ENCODE measurements at places on chromosomes 5 and 9.

- DNase-seq, result no peak
Observed at GRCh38 chr5:74295676-74296075, 344.9 kb downstream of the ENC1 start.

DNA sequence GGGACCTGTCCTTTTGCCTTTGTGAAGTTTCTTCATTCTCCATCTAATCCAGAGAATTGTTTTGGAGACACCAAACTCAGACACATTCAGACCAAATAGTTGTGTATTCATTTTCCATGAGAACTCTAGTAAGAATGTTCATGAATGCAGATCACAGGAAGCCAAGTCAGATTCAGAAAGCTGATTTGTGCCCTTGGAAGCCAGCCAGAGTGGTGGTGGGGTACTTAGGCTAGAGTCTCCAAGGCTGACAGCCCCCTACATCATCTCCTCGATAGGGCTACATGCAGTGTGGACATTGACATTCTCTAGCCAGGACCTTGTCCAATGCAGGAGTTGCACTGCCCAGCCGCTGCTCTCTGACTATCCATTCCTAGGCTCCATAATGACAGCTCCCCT, 137.6 kb downstream of the UGCG start:
- DNase-seq, result no peak

DNA sequence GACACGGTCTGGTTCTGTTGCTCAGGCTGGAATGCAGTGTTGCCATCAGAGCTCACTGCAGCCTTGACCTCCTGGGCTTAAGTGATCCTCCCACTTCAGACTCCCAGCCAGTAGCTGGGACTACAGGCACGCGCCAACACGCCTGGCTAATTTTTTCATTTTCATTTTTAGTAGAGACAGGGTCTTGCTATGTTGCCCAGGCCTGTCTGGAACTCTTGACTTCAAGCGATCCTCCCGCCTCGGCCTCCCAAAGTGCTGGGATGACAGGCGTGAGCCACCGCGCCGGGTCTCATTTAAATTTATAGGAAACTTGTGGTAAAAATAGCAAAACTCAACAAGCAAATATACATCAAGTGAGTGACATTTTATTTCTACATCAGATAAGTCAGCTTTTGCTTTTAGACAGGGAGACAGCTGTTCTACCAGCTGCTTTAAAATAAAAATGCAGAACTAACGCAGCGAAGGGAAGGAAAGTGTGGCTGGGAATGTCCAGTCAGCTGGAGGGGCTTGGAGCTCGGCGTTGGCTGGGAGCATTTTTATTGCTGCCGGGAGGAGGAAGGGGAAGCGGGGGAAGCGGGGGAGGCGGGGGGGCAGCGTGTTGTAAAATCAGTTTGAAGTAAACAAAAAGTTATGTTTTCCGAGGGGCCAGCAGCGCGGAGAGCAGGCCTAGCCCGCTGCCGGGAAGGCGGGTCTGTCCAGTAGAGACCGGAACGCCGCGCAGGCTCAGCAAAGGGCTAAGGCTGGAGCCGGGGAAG, 707 bp upstream of the ZFYVE16 start:
- DNase-seq, result peak; percentile 75

DNA sequence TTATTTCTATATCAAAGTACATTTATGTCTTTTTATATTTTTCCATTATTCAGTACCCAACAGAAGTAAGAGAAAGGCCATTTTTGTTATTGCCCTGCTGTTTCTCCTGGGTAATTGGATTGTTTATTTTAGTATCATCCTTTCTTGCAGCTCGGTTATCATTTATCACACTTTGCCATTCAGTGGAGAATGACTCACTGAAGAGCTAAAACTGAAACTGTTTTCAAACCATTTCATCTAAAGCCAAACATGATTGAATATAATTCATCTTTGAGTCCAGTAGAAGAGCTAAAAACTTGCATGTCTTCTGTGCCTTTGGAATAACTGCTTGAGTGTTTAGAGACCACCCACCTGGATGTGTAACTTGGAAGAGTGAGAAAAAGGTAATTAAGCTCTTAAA, 139.5 kb upstream of the PRDM9 start:
- no peak for DNase-seq

DNA sequence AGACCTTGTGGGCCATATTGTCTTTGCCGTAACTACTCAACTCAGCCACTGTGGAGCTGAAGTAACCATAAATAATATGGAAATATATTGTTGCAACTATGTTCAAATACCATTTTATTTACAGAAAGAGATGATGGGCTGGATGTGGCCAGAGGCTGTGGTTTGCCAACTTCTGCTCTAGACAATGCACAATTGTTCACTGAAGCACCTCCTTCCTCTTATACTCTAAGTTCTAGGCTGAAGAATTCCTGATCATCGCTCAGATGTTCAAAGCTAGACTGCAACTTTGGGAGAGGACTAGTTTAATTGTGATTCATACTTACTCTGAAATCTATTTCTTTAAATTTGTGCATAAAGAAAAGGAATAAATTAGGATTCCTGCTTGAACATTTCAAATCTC, 245.0 kb downstream of the TAF11L14 start:
- no peak for DNase-seq

DNA sequence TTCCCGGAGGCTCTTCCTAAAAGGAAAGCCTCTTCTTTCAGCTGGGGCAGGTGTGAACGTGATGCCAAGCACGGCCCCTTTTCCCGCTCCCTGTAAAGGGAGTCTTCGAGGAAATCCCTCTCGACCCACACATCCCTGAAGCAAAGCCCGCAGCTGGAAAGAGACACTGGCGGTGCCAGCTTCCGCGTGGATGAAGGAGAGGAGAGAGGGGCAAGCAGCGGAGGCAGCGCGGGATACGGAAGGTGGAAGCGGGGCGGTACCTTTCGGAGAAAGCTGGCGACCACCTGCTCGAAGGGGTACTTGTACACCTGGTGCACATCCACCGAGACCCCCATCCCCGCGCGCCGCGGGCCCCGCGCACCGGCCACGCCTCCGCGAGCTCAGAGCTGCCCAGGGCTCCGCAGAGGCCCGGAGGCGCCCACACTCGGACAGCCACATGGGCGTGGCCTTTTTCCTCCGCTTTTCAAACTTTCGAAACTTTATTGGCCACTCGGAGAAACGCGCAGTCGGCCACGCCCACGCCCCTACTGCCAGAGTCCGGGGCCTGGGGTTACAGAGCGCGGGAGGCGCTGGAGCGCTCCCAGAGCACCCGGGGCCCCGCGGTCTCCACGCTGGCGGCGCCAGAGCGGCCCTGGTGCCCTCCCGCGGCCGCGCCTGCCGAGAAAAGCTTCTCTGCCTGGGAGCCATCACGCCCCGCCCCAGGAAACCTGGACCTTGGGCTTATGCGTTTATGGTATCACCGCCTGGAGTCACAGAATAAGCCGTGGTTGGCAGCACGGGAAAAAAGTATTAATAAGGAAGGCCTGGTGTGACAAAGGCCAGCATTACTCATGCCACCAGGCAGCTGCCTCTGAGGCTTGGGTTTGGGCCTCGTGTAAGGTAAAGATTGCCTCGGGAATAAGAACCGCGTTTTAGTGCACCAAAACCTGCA, at the start of gene PRELID2:
Gene PRELID2 (minus strand): TSS at position 426 of the 931 bp plus-strand sequence. CDS start 91 bp downstream, at position 335.
- DNase-seq, result peak; percentile 92

DNA sequence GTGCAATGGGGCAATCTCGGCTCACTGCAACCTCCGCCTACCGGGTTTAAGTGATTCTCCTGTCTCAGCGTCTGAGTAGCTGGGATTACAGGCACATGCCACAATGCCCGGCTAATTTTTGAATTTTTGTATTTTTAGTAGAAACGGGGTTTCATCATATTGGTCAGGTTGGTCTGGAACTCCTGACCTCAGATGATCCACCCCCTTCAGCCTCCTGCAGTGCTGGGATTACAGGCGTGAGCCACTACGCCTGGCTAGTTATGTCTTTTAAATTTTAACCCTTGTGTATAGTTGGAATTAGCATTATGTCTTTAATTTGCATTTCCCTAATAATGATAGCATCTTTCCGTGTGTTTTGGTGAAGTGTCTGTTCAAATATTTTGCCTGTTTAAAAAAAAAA, 11.5 kb downstream of the GPBP1 start:
- DNase-seq, result no peak

DNA sequence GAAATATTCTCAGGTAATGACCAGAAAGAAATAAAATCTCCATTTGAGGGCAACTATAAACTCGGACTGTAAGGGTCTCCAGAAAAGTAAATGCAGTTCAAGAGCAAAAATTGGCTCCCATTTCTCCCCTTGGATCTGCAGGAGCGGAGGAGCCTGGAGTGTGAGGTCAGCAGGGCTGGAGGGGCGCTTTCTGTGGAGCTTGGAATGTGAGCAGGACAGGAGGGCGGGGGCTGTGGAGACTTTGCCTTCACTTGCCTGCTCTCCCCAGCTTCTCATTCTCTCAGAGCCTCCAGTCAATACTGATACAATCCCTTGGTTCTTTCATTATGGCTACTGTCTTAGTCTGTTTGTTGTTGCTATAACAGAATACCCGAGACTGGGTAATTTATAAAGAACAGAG, 162.8 kb upstream of the ANKH start:
- DNase-seq, result no peak

DNA sequence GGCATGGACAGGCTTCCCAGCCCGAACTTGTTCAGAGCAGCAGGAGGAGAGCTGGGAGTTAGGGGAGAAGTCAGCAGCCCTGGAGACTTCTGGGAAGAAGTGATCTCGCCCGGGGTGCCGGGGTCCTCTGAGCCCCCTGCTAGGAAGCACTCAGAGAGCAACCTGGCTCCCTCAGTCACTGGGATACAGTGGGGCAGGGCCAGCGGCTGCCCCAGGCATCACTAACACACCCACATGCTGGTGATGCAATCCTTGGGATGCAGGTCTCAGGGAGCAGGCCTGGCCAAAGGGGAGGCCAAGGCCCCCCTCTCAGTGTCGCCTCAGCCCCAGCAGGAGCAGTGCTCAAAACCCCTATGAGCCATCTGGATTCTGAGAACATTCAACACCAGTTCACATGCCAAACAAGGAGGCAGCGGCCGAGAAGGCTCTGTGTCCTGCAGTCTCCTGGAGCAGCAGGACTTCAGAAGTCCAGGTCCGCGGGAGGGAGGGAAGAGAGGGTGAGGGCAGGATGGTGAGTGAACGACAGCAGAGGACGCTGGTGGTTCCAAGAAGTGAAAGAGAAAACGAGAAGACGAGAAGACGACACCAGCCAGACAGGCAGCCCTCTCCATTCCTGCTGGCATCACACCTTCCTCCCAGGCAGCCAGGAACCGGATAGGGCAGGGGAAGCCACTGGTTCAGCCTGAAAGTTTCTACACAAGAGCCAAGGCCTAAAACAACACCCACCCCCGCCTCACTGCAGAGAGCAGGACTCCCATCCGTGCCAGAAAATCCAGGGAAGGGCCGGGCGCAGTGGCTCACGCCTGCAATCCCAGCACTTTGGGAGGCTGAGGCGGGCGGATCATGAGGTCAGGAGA, 2.3 kb downstream of the PNPLA7 start:
- DNase-seq, result no peak

GRCh38 chr5:168786147-168786546, 207.0 kb upstream of the PANK3 start:
- DNase-seq, result no peak

DNA sequence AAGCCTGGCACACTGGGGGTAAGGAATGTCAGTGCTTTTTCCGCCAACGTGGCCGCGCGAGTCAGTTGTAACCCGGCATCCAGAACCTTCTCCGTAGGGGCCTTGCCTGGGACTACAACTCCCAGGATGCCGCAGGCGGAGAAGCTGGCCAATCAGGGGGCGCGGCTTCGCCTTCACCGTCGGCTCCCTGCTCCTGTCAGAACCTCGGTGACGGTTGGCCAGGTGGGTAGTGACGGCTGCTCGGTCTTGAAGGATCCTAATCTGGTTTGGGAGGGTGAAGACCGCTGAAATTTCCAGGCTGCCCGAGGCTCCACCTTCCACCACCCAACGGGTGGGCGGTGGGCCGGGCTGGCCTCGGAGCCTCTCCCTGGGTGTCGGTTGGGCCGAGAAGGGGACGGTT, at the start of gene C5orf58:
Gene C5orf58 (plus strand): TSS at position 200 of the 400 bp plus-strand sequence. CDS start 1,992 bp downstream, outside the sequence.
- DNase-seq, result no peak

DNA sequence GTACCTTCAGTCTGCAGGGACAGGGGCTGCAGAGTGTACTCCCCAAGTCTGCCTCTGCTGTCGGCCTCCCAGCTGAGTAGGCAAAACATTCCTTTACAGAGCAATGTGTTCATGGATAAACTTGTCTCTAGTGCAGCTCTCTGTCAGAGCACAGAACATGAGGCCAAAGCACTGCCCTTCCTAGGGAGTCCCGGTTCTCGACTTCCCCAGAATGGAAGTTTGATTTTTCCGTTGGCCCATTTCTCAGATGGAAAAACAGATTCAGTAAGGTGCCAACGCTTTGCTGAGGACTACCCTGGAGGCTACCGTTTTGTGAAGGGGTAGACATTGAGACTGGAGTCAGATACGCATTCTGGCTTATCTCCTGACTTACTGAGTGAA, 422 bp upstream of the TRIM32 start:
- no peak for DNase-seq

- DNase-seq, result no peak
Observed at GRCh38 chr5:1104327-1105006, 7.4 kb downstream of the SLC12A7 start.

DNA sequence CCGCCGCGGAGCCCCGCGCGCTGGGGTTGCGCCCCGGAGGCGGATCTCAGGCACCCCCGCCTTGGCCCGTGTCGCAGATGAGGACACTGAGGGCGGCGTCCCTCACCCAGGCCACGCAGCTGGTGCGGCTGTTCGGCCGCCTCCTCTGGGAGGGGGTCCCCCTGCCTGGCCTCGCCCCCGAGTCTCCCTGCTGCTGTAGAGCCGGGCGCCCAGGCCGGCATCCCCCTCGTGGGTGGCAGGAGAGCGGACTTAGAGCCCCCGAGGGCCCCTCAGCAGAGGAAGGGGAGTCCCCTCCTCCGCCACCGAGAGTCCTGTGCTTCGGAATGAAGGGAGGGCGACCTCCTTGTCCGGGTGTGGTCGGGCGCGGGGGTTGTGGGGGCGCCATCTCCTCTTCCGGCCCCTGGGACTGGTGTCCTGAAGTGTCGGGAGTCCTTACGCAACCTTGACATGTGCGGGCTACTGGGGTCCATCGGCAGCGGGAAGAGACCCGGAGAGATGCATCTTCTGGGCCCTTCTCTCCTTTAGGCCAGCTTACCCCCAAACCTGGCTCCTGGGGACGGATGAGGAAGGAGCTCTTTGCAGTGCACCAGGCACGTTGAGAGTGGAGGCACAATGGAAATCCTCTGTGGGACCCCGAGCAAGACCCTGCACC, 11.7 kb upstream of the EXOSC2 start:
- DNase-seq, result no peak

Data from sigmoid colon (tissue), 7 donors.